Stimulated activated CD4-positive, alpha-beta T cell treated with anti-CD3 and anti-CD28 coated beads, Interleukin-4, amount 100 ng/mL, for 4 hours (primary cell): ENCODE measurements at places on chromosomes 7 and 10.
A peak's percentile ranks its signal among the peaks of the same experiment; 100 is the strongest.

DNA sequence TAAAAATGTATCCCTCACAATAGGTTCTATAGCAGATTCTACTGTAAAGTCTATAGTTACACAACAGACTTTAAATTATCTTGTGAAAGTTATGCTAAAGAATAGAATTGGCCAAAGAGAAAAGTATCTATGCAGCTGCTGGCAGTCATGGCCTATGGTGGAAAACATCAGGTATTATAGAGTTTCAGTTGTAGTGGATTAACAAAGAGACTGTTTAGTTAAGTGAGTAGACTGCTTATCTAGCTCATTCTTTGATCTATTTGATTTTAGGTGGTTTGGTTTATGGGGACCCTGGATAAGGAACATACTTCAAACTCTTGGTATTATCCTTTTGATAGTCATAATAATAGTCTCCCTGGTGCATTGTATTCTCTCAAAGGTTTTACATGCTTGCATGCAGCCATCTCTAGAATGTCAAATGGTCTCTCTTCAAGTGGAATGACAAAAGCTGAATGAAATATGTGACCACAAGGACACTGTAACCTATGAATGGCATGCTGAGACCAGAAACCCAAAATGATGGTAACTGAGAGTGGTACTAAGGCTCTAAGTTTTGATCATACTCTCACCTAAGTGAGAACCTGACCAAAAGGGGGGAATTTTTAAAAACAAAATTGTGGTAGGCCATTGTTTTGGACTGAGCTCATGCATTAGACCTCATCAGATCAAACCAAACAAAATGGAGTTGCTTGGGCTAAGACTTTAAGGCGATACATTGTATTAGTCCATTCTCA, 54.9 kb upstream of the NAMPT start:
- no peak for DNase-seq

DNA sequence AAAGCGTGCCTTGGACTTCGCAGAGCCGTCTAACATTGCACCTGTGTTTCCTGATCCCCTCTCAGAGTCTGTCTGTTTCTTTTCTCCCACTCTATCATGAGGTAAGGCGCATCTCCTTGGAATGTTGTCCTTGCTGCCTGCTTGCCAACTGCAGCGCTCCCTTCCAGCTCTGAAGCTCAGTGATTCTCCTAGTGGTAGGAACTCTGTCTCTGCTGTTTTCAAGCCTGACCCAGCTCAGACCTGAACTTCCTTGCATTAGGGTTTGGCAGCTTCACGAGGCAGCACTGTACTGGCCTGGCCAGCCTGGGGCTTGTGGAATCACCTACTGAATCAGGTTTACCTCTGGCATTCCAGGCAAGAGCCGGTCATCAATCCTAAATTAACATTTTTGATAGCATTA, 123.9 kb downstream of the CREB5 start:
- no peak for DNase-seq

GRCh38 chr7:497346-497745, 22.3 kb downstream of the PDGFA start:
- DNase-seq: no peak

GRCh38 chr10:72285972-72286521, 12.3 kb downstream of the DDIT4 start:
- DNase-seq: no peak

DNA sequence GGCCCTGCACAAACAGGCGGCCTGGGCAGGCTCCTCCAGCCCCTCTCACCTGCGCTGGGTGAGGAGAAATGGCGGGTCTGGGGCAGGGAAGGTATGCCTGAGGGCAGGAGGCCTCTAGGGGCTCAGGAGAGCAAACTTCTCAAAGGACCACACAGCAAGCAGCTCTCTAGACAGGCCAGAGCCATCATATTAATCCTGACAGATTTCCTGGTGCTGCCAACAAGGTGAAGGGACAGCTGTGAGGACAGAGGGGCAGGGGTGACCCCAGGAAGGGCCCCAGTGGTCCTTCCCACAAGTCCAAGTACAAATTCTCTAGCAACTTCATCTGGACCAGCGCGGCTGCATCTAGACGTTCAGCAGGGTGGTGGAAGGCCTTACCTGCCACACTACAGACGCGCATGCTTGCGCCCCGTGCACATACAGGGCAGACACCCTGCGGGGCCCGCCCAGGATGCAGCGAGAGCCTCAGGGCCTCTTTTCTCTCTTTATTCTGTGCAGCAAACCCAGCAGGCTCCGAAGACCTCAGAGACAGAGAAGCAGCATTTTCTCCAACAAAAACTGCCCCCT, 62.1 kb downstream of the ZRANB1 start:
- DNase-seq: no peak

GRCh38 chr10:125101049-125101448, 59.3 kb downstream of the CTBP2 start:
- no peak for DNase-seq

DNA sequence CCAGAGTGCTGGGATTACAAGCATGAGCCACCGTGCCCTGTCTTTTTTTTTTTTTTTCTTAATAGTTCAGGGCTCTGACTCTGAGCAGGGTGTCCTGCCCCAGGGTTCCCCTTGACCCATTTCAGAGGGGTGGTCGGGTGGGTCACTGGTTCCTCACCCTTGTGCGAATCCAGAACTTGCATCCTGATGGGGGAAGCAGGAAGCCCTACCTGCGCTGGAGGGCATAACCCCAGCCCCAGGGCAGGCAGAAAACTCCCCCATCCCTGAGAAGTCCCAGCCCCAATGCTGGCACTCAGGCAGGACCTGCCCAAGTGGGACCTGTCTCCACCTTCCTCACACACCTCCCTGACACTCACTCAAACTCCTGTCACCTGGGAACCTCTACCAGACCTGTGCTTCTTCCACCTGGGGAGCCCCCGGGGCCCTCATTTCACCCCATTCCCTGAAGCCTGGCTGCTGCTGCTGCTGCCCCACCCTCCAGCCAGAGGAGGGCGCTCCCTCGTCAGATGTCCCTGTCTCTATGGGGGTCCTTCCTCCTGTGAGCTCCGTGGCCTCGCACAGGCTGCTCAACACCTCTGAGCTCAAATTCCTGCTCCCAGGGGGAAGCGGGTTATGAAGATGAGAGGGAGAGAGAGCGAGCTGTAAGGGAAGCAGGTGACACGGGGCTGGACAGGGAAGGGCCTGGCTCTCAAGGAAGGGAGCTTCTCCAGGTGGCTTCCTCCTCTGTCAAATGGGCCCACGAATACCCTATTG, 15.1 kb upstream of the ZNF273 start:
- peak; percentile 27 for DNase-seq

DNA sequence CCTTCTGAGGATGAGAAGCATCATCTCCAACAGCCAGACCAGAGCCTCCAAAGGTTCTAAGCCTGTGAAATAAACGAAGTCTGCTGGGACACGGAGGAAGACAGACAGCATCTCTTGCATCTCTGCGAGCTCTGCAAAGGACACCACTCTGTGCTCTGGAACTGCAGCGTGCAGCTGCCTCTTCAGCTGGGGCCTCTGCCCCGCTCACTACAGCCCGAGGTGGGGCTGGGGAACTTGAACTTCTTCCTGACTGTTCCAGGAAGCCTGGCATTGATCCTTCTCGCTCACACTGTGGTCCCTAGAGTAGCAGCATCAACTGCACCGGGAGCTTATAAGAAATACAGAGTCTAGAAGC, 163.3 kb downstream of the USP6NL start:
- DNase-seq: no peak

GRCh38 chr10:126157189-126157588, 231.1 kb downstream of the ADAM12 start:
- DNase-seq: no peak

- no peak for DNase-seq
Observed at GRCh38 chr10:43856299-43856698, 207.6 kb upstream of the ZNF32 start.

DNA sequence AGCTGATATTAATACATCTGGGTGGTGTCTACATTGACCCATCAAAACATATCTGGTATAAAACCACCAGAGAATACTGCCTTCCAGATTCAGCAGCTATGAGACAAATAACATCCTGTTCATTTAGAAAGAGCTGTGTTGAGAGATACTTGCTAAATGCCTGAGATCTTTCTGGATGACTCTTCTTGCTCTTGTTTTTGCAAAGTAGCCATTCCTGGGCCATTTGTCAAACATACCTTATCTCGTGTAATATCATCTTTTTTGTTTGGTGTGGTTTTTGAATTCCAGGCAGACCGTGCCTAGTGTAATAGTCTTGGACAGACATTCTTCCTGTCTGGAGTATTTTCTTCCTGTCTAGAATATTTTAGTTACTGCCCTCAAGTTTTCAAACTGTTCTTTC, 74.7 kb upstream of the PRR15 start:
- DNase-seq: no peak

DNA sequence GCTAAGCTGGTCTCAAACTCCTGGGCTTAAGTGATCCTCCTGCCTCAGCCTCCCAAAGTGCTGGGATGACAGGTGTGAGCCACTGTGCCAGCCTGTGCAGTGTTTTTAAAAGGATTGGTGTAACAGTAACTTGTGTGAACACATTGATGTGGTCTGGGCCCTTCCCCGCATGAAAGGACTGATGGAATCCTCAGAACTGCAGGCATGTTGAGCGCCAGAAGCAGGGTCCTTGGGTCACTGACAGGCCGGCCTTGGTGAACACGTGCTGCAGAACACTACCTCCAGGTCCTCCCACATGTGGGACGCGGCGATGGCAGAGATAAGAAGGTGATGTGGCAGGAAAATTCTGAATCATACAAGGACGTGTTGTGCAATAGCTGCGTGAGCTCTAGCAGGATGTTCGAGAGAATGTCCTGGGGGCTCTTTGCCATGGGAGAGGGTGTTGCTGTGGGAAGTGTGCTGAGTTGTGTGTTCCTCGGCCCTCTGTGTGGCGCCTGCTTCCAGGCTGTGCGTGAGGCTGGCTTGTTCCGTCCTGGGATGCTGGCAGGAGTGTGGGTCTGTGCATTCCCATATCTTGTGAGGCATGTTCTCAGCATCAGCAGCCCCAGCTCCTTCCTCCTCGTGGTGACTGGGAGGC, 68.2 kb downstream of the DNAJB6 start:
- DNase-seq: no peak

- DNase-seq: no peak
Observed at GRCh38 chr10:77576007-77576367, 61.6 kb downstream of the KCNMA1 start.

DNA sequence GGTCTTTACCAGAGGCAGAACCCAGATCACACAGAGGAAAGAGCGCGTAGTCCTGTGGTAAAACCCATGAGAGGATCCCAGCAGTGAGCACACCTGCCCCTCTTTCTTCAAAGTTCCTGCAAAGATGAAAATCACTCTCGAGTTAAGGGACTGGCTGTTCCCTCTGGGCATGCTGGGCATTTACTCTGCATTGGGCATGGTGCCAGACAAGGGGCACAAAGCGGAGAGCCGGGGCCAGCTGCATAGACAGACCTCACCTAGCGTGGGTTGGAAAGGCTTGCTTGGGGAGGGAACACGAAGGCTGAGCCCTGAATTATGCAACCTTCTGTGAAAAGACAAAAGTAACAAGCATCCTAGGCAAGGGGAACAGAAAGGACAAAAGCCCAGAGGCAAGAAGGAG, 120.0 kb upstream of the TCERG1L start:
- no peak for DNase-seq

- DNase-seq: no peak
Observed at GRCh38 chr7:1954366-1955004, 278.3 kb downstream of the MAD1L1 start.

GRCh38 chr10:90398566-90398965, 459.3 kb downstream of the HTR7 start:
- no peak for DNase-seq

- no peak for DNase-seq
Observed at GRCh38 chr10:14022052-14022451, 308.7 kb downstream of the FRMD4A start.

- DNase-seq: peak; percentile 22
Observed at GRCh38 chr10:61904733-61905725, 3.5 kb downstream of the ARID5B start.
